ENCODE measurements at places on chromosomes 11 and 22.

GRCh38 chr11:38680166-38680565 is 2082.1 kb upstream of the RAG2 start:
- DNase-seq = no peak

DNA sequence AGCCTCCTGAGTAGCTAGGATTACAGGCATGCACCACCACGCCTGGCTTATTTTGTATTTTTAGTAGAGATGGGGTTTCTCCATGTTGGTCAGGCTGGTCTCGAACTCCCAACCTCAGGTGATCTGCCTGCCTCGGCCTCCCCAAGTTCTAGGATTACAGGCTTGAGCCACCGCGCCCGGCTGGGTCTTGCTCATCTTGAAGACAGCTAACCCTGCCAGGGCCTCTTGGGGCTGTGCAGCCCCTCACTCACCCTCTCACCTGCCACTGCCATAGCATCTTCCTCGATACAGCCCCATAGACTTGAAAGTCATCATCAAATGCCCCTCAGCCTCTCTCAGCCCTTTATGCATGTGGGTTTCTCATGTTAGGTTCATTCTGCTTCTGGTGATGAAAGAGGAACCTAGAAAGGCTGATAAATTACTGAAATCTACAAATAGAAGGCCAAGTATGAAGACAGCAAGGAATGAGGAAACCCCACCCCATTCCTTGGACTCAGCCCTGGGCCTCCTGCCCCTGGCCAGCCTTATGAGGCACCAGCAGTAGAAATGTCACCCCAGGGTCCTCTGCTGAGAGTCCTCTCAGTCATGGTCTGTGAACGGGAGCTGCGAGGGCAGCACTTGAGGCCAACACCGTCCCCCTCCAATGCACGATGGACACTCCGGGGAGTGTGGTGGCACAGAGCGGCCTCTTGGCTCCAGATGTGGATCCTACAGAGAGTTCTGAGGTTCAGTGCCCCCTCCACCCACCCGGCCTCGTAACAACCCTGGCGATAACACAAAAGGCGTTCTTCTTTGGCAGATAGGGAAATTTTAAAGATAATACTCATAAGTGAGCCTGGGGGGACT is 24.8 kb downstream of the SCGB1A1 start:
- DNase-seq = no peak

DNA sequence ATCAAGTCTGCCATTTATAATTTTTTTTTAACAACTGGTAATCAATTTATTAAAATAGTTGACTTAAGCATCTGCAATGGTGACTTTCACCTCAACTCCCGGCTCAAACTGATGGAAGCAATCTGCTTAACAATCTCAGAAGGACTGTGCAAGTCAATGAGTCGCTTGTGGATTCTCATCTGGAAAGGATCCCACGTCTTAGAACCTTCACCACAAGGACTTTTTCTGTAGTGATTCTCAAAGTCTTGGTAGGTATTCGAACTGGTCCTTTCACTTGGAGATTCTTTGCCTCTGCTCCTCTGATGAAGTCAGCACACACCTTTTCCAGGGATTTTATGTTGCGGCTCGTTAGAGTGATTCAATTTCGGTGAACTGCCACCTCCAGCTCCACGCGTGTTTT is 7.3 kb downstream of the RSF1 start:
- no peak for DNase-seq

DNA sequence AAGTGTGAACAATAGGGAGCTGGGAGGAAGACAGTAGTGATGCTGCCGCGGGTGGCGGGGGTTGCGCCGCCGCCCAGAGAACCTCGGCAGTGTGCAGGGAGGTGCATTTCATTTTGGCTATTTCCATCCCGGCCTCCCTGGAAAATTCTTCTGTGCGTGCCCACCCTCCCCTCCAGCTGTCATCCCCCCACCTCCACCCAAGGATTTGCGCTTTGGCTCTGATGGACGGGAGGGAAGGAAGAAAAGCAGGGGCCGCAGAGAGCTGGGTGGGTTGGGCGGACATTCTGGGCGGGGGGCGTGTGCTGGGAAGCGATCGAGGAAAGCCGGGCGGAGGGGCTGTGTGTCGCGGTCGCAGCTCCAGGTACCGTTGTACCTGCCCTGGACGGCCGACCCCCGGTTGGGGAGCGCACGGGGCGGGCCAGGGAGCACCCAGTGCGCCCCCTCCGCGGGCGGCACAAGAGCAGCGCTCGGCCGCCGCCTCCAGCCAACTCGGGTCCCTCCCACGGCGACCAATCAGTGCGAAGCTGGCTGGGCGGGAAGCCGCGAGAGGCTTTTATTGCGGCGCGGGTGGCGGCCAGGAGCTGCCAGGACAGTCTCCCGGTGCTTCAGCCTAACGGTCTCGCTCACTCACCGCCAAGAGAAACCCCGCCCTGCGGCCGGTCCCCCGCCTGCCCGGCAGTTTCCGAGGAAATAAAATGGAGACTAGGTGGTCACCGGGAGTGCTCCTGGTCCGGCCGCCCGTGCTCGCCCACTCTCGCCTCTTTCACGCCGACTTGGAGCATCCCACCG is 1.6 kb downstream of the NCAM1 start:
- DNase-seq = no peak

GRCh38 chr11:44629732-44630345 is 64.4 kb downstream of the CD82 start:
- DNase-seq = no peak

DNA sequence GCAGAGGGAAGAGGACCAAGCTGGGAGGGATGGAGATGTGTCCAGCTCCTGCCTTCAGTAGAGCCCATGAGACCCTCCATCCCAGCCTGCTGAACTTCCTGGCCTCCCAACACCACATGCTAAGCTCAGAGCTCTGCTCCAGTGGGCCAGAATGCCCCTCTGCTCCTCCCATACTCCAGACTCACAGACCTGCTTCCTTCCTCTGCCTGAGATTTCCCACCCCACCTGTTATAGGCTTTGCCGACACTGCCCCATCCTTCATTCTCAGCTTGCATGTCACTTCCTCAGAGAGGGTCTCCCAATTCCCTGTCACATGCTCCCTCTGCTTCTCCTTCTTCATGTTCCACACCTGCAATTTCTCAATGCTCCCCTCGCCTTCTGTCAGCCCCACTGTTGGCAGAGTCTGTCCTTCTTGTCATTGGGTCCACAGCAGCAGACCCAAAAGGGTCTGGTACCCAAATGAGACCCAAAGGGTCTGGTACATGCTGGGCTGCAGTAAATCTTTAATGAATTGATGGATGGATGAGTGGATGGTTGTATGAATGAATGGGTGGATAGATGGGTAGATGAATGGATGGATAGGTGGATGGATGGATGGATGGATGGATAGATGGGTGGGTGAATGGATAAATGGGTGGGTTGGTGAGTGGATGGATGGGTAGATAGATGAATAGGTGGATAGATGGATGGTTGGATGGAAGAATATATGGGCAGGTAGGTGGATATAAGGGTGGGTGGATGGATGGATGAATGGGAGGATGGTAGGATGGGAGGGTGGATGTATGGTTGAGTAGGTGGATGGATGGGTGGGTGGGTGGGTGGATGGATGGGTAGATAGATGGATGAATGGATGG is 105.3 kb upstream of the FGF3 start:
- no peak for DNase-seq

GRCh38 chr22:31347251-31348008 is 1.3 kb upstream of the PATZ1 start:
- peak; percentile 46 for DNase-seq

- no peak for DNase-seq
Measured at GRCh38 chr22:48250937-48251530, 1488.6 kb downstream of the TBC1D22A start.

DNA sequence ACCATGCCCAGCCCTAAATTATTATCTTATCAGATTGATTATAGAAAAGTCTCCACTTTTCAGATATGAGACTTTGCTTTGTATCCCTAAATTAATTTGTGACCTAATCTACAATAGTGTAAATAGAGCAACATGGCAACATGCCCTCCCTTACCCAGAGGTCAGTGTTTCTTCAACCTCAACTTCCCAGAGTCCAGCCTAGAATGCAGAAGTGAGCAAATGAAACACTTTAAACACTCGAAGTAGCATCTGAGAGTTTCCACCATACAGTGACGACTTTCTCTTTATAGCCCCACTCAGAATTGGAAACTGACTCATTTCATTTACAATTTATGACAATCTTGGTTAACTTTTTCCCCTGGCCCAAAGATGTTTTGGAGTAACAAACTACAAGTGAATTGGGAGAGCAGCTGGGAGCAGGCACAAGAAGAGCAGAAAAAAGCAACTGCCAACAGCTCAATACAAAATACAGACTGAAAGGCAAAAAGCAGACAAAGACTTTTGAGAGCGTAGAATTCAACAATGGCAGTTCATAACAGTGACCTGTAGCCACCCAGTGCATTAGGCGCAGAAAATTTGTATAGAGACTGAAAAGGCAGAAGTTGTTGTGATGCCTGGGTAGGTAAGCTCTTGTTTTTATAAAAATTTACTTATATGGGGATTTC is 10.1 kb upstream of the BLID start:
- no peak for DNase-seq

DNA sequence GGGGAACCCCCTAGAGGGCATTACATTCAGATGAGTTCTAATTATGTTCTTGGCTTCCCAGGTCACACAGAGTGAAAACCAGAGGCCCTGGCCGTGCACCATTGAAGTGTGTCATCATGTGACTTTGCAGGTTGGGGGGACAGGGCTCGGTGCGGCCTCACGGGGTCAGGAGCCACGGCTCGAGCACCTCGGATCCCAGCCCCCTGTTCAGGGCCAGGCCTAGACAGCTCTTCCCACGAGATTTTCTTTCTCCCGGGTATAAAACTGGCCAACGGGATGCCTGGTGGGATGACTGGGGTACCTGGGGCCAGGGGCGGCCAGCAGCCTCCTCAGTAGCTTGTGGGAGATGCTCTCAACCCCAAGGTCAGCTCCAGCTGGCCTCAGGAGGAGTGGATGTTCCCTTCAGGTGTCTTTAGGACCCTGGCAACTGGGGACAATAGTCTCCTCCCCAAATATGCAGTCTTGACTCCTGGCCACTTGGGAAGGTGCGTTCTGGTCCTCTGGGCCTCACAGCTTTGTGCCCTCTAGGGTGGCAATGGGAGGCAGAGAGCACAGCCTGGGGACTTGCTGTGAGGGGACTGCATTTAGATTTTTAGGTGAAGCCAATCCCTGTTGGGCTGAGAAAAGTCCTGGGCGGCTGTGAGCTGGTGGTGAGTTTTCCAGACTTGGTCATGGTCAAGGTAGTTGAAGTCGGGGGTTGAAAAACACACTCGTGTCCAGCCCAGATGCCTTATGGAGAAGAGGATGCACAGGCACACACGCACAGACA is 95.6 kb downstream of the KCNQ1 start:
- no peak for DNase-seq

GRCh38 chr22:27476729-27477128 is 324.8 kb downstream of the MN1 start:
- DNase-seq = no peak

DNA sequence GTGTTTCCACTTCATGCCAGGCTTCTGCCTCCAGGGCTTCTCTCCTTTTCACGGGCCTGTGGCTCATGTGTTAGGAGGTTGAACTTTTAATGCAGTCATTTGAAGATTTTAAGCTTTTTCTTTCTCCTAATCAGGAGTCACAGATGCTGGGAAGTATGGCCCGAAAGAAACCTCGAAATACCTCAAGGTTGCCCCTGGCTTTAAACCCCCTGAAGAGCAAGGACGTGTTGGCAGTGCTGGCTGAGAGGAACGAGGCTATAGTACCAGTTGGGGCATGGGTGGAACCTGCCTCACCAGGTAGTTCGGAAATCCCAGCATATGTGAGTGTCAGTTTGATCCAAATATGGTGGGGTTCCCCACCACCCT is 571 bp downstream of the CCDC15 start:
- no peak for DNase-seq

GRCh38 chr22:38866399-38867123 is 5.5 kb downstream of the CBX6 start:
- no peak for DNase-seq

DNA sequence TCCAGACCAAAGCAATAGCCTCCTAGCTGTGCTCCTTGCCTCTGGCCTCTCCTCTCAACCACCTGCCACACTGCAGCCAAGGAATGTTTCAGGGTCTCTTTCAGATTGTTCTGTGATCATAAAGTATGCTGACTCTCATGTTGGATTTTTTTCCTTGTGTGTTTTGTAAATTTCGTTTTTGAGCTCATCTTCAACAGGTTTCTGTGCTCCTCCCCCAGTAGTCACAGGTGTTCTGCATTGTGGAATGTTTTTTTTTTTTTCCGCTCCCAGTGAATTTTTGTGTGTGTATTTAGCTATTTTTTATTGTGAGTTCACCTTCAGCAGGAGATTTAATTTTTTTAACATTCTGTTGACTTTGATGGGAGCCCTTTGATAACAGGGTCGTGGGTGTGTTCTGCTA is 153.7 kb downstream of the MYO18B start:
- DNase-seq = no peak

GRCh38 chr11:64759722-64760719 is at the start of gene PYGM:
PYGM (minus strand) TSS chr11:64759974; CDS start chr11:64759898, 76 bp downstream.
- DNase-seq = no peak

DNA sequence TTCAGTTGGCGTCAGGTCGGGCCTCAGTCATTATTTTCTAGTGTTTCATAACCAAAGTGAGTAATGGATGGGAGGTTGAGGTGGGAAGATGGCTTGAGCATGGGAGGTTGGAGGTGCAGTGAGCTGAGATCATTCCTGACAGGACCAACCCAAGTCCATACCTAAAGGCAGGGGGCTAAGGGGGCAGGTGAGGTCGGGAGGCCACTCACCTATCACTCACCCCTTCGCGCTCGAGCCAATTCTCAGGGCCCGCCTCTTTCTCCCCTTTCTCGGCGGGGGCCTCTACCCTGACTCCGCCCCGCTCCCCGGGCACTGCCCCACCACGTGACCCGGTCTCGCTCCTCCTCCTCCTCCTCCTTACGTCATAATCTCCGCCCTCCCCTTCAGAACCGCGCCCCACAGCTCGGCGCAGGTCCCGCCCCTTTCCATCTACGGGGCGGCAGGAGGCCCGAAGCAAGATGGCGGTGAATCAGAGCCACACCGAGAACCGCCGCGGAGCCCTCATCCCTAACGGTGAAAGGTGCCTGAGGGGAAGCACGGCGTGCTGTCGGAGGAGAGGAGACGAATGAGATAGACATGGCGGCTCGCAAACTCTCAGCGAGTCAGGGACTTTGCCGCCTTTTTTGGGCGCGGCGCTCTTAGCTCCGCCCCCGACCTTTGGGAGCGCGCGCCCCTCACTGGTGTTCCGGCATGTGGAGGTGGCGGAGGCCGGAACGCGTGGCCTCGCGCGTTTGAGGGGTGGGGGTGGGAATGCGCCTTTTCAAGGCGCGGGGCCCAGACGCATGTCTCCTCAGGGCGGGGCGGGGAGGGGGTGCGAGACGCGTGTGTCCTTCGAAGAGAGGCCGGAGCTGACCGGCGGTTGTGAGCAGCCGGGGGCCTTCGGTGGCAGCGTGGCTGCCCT is at the start of gene WBP2NL:
Gene WBP2NL (plus strand): TSS at position 428 of the 901 bp plus-strand sequence. CDS start 31 bp downstream, at position 459.
- DNase-seq = peak; percentile 88

GRCh38 chr11:16793009-16793408 is 54.6 kb downstream of the C11orf58 start:
- DNase-seq = no peak

- DNase-seq = peak; percentile 60
Measured at GRCh38 chr11:128506999-128507611, 80.3 kb downstream of the ETS1 start.

- DNase-seq = no peak
Measured at GRCh38 chr11:129605815-129606214, 209.8 kb upstream of the TMEM45B start.

- no peak for DNase-seq
Measured at GRCh38 chr22:48101704-48102103, 1339.3 kb downstream of the TBC1D22A start.

GRCh38 chr22:32203181-32204039 is 1.5 kb downstream of the RFPL2 start:
- no peak for DNase-seq

Data from CD4-positive, alpha-beta T cell treated with Interleukin-4 for 4 hours (primary cell).